HCT116 (cell line): ENCODE measurements at places on chromosomes 1 and 21. TPM values are rescaled to one million over a fixed set of nuclear protein-coding genes. Genes with fewer than 3 reads are reported as not detected.

Gene FCRL5
- not detected for total RNA-seq

Gene LAMC1
- 61.2 TPM for total RNA-seq

Gene RAD54L
- 28.9 TPM for total RNA-seq

Gene S100A7A
- total RNA-seq: not detected

Gene ZMYM4
- 58.0 TPM for total RNA-seq

Gene DCDC2B
- total RNA-seq: 0.27 TPM

Gene S100A3
- total RNA-seq: 4.2 TPM

Gene PTPN14
- total RNA-seq: 37.5 TPM
